Stimulated activated CD4-positive, alpha-beta T cell treated with anti-CD3 and anti-CD28 coated beads, Interleukin-4, amount 100 ng/mL, for 48 hours (primary cell): ENCODE measurements at places on chromosomes 4 and X.

- no peak for DNase-seq
Measured at GRCh38 chrX:106613277-106613676, 1.5 kb downstream of the RADX start.

- DNase-seq: no peak
Measured at GRCh38 chrX:13397878-13398818, 78.3 kb upstream of the ATXN3L start.

DNA sequence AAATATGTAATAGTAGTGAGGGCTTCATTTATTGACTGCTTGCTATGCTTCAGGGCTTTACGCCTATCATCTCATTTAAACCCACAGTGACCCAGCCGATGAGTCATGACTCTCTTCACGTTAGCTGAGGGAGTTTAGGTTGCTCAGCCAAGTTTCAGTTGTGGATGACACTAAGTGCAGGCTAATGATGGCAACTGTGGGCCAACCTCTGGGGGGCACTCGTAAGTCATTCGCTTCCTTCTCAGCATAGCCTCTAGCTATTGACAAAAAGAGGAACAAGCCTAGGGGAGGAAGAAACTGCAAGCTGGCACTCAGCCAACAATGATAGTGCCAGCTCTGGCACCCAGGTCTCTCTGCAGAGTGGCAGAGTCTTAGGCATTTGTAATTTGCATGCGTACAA lies 325.0 kb downstream of the ARHGAP10 start:
- peak; percentile 54 for DNase-seq

DNA sequence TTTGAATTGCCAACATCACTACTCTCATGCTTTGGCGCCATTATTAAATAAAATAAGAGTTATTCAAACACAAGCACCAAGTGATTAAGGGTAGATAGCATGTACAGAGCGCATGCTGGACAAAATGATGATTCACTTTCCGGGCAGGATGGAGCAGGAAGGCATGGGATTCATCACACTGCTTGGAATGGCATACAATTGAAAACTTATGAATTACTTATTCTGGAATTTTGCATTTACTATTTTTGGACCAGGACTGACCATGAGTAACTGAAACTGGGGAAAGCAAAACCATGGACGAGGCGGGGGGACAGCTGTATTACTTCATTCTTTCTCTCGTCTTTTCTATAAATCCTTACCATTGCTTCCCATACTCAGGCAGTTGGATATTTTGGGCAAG lies 28.5 kb upstream of the FGF5 start:
- no peak for DNase-seq

- DNase-seq: no peak
Measured at GRCh38 chr4:74283614-74284013, 24.7 kb upstream of the EPGN start.

DNA sequence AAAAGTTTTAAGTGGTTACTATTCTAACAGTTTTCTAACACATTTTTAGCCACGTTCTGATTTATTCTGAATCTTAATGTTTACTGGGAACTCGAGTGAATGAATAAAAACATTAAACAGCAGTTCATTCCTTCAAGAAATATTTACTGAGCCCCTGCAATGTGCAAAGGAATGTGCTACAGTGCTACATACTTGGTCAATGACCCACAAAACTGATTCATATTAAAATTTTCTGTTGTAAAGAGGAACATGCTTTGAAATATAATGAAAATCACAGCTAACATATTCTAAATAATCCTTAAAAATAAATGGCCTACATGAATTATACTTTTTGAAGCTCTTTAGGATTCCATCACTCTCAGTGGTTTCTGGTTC lies 78.7 kb downstream of the ARAP2 start:
- DNase-seq: no peak

- no peak for DNase-seq
Measured at GRCh38 chr4:20338841-20339240, 87.1 kb downstream of the SLIT2 start.

GRCh38 chrX:133999031-133999705 lies 13.8 kb upstream of the GPC3 start:
- no peak for DNase-seq

GRCh38 chr4:61210186-61210939 lies 10.2 kb downstream of the ADGRL3 start:
- no peak for DNase-seq

- DNase-seq: no peak
Measured at GRCh38 chr4:159117564-159117963, 14.7 kb downstream of the RAPGEF2 start.

GRCh38 chrX:117989512-117989911 lies 127.1 kb downstream of the KLHL13 start:
- DNase-seq: no peak

DNA sequence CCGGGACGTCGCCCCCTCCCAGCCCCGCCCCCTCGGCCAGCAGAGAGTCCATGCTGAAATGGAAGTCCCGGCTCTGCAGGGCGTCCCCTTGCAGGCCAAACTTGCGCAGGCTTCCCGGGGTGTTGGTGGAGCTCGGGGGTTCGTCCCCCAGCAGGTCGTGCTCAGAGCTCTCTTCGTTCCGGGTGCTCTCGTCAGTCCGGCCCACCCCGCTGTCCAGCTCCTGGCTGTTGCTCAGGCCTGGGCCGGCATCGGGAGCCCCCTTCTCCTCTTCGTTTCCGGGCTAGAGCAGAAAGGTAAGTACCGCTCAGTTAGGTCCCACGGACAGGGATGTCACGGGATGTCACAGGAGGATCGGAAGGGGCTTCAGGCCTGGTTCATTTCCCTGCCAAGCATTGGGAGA lies 10.2 kb downstream of the SSR4 start:
- DNase-seq: no peak

DNA sequence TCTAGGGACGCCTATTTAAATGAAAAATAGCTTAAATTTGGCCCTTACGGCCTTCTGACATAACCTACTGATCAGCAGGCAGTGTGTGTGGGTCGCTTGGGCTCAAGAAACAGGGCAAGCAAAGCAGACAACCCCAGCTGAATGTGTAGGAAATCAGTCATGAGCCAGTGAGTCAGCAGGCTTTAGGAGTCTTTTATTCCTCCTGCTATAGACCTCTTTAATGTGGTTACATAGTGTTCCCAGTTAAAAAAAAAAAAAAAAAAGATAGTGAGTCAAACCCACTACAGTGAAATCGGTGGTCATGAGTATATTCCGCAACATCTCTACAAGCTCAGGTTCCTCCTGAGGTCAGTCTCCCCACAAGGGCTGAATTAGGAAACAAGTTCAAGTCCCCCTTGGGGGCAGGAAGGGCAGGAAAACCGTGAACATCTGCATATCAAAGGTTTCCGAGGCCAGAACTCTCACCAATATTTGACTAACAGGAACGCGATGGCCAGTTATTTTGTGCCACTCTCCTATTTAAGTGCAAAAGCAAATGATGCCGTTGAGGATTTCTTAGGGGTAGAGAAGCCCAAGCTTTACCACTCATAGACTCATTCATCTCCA lies 32.7 kb downstream of the ACSL1 start:
- DNase-seq: peak; percentile 41

DNA sequence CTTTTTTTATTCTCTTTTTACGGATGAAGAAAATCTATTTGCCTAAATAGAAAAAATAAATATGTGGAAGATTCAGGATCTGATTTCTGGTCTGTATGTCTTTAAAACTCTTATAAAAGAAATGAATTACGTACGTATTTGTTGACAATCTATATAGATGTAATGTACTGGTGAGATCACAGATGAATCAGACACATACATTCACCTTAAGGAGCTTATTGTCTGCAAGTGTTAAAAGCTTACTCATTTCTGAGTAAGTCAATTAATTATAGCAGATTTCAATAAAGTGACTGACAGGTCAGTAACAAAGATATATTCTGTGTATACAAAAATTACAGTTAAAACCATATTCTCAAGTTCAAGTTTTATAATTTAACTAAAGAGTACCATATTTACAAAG lies 66.6 kb upstream of the NAF1 start:
- no peak for DNase-seq

GRCh38 chr4:5752376-5753184 lies 41.6 kb downstream of the EVC start:
- DNase-seq: no peak

GRCh38 chr4:17155486-17155885 lies 257.0 kb upstream of the LDB2 start:
- DNase-seq: no peak

- no peak for DNase-seq
Measured at GRCh38 chrX:72079607-72080006, 52.1 kb downstream of the RTL5 start.

DNA sequence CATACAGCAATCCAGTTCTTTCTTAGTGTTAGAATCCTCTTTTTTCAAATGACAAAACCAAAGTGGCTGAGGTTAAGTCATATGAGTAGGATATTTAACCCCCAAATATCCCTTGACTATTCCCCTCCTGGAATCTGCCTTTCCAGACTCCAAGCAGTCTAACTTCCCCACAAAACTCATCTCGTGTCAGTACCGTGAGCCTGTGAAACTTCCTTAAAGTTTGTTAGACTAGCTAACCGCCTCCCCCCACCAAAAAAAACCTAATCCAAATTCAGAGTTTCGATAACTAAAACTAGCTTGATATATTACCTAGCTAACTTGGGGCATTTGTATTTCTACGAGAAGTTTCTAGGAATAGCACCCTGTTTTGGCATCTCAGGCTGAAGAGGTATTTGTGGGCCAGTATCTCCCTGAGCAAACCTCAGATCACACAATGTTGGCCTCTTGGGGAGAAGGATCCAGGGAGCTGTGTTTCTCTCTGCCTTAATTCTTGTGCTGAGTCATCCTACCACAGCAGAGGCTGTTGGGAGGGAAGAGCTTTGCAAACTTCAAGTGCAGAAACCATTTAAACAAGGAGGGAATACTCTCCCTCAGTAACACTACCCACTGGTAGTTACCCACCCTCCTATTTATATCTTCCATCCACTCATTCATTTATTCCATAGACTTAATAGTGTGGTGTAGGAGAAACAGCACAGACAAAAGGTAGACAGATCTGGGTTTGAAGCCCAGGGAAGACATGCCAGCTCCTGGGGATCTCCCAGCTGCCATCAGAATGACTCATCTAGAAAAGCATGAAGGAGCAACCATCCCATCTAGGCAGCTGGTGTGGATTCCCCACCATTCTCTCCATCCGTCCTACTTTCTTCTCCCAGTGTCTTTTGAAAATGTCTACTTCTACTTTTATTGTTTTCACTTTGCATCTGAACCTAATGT lies 39.3 kb upstream of the TXK start:
- no peak for DNase-seq

DNA sequence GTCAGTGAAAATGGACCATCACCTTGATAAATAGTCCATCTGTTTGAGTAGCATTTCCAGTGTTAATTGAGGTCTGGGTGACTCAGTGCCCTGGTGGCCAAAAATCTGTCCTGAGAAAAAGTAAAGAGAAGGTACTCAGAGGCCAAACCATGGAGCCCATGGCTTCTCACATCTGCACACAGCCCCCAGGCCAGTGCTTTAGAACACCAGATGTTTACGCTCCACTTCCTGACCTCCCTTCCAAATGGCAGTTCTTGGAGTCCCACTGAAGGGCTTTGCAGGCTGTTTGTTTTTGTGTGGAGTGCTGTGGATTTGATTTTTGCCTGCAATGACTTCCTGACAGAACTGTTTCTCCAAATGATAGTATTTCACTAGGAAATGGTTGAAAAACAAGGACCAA lies 60.2 kb upstream of the GPC4 start:
- DNase-seq: no peak

DNA sequence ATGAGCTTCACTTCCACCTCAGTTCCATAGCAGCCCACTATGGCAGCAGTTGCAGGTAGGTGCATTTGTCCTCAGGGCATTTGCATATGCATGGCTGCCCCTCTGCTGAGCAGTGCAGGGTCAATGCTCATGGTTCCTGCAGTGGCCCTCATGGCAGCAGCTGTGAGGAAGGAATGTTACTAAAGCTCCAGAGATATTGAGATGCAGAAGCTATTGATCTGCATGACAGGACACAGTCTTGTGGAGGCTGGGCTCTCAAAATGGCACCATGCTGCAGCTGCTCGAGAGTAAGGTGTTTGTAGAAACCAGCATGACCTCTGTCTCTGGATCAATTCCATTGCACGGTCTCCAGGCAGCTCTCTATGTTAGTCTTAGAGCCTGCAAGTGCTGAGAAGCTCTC lies 179.2 kb upstream of the PCDH18 start:
- no peak for DNase-seq
